ENCODE measurements at places on chromosomes 6 and 20. TPM values are rescaled to one million over a fixed set of nuclear protein-coding genes. Genes with fewer than 3 reads are reported as not detected.
A peak's percentile ranks its signal among the peaks of the same experiment; 100 is the strongest.

Gene BMP2
- polyA plus RNA-seq = 0.29 TPM

- no peak for DNase-seq
Observed at GRCh38 chr6:154986787-154987235, 8.3 kb upstream of the TIAM2 start.

Gene PACSIN1
- 0.03 TPM for polyA plus RNA-seq

Gene KHDC1
- 5.5 TPM for polyA plus RNA-seq

Gene MAS1
- polyA plus RNA-seq = not detected

GRCh38 chr6:40419377-40419776 is 167.8 kb downstream of the LRFN2 start:
- DNase-seq = no peak

Gene GRIK2
- 8.2 TPM for polyA plus RNA-seq

DNA sequence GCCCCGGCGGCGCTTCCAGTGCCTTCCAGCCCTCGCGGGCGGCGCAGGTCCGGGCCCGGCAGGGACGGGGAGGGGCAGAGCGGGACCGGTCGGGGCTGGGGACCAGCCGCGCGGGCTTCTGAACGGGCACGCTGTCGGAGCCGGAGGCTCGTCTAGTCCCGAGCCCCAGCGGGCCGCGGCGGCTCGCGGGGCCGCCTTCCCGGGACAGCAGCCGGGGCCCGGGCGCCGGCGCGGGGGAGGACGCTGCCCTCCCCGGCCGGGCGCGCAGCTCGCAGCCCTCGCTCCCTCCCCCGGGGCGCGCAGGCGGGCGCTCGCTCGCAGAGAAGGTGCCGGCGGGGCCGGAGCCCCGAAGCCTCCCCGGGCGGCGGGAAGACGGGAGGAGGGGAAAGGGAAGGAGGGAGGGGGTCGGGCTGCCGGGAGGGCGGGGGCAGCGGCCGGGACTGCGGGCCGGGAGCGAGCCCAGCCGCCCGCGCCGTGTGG is 696 bp upstream of the SIRPA start:
- DNase-seq = peak; percentile 59

GRCh38 chr20:1838556-1839279 is 56.5 kb upstream of the SIRPA start:
- DNase-seq = no peak

Gene MAK
- polyA plus RNA-seq = not detected
